ENCODE measurements at places on chromosomes 4 and X.
A peak's percentile ranks its signal among the peaks of the same experiment; 100 is the strongest.

GRCh38 chr4:176065435-176066291 is at the start of gene WDR17:
TSS of gene WDR17 (plus strand) at chr4:176065841. CDS start at chr4:176111581, 45,740 bp downstream.
- DNase-seq: peak; percentile 73

DNA sequence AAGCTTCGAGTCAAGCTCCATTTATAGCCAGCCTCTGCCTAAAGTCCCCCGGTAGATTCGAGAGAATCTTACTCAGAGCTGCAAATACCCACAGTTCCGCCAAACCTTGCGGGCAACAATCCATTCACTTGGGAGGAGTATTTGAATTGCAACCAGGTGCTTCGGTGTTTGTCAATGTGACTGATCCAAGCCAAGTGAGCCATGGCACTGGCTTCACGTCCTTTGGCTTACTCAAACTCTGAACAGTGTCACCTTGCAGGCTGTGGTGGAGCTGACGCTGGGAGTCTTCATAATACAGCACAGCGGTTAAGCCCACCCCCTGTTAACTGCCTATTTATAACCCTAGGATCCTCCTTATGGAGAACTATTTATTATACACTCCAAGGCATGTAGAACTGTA is 11.2 kb downstream of the CD40LG start:
- no peak for DNase-seq

GRCh38 chrX:11867610-11868345 is 109.7 kb downstream of the MSL3 start:
- DNase-seq: no peak

- DNase-seq: peak; percentile 76
Observed at GRCh38 chr4:143355540-143356217, 19.0 kb downstream of the GAB1 start.

DNA sequence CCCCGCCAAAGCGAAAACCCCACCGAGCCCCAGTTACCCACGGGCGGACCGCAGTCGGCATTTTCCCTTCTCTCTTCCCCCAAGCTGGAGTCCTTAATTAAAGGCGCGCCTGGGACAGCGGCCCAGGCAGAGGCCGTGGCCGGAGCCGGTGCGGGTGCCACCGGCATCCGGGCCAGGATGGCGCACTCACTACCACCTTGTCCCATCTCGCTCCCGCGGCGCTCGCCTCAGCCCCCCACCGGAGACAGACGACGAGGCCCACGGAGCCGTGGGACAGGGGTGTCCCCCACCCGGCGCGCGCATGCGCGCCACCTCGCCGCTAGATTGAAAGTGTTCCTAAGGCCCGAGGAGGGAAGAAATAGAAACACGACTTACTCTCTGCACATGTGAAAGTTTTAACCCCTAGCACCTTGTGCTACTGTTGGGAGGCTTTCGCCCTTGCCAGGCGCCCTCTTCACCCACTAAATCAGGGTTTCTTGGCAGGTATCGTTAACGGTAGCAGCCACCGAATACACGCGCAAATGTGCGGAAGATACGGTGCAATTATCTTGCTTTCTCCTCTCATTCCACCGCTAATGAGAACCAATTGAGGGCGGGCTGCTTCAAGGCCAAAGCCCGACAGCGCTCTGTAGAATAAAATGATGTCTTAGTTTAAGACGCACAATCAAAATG is 64.3 kb upstream of the CCDC160 start:
- no peak for DNase-seq

- peak; percentile 11 for DNase-seq
Observed at GRCh38 chr4:65917486-65917885, 247.2 kb upstream of the EPHA5 start.

- DNase-seq: peak; percentile 46
Observed at GRCh38 chr4:8534129-8534528, 46.1 kb upstream of the GPR78 start.
